Activated gamma-delta T cell treated with anti-CD3 and anti-CD28 coated beads, Interleukin-2, amount 50 U/mL, for 16 hours (primary cell): ENCODE measurements at places on chromosomes 2 and 18.

DNA sequence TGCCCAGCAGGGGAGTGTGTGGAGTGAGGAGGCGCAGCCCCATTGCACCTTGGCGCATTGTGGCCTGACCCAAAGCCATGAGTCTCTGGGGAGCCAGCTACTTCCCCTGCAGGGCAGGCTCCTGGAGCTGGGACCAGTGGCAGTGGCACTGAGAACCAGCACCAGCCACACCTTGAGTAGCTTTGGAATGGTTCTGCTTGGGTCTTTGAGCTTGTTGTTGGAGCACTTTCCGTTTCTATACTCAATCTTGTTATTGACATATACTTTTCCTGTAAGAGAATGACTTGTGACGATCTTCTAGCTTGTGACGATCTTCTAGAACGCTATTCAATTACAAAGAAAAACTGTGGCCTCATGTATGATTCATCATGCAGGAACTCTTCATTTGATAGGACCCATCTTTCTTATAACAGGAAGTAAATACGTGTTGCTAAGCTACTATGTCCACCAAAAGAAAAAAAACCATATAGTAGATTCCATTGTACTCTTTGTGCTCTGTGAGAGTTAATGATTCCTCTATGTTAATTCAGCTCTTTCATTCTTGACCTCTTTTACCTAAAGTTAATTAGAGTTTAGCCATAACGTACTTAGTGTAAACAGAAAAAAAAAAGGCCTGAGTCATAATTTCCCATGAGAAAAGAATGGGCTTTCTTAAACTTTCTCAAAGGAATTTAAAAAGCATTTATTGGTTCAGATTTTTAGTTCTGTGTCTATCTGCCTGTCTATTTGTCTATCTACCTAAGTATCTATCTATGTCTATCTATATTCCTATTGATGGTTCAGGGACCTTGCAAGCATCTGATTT lies 113.1 kb downstream of the GATA6 start:
- DNase-seq = peak; percentile 24

DNA sequence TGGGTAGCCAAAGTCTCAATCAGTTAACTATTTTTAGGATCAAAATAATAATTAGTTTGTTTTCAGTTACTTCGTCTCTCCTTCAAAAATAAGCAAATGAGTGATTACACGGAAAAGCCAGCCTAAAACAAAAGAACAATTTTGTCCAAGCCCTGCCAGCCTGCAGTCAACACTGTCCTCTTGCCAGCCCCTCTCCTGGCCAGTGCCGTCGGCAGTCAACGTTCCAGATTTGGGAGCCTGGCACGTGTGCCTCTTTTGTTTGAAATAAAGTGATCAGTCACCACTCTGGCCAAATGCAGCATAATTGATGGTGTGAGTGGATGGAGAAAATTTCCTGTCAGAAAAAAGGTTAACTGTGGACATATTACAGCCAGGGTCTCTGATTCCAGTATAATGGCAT lies 260.6 kb upstream of the SKOR2 start:
- DNase-seq = no peak

DNA sequence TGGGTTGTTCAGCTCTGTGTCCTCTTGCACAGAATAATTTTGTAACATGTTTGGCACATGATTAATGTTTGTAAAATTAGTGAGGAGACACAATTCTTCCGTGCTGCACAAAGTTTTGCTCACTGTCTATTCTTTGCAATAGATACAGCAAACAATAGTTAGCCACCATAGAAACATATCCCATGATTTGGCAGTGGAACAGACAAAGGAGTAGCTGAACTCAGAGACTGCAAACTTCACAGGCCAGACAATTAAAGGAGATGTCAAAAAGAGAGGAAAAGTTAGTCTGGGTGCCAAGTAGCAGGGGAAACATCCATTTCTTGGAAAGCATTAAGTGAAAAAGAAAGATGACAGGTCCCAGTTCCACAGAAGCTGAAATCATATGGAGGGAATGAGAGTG lies 267.4 kb upstream of the NRXN1 start:
- DNase-seq = no peak

DNA sequence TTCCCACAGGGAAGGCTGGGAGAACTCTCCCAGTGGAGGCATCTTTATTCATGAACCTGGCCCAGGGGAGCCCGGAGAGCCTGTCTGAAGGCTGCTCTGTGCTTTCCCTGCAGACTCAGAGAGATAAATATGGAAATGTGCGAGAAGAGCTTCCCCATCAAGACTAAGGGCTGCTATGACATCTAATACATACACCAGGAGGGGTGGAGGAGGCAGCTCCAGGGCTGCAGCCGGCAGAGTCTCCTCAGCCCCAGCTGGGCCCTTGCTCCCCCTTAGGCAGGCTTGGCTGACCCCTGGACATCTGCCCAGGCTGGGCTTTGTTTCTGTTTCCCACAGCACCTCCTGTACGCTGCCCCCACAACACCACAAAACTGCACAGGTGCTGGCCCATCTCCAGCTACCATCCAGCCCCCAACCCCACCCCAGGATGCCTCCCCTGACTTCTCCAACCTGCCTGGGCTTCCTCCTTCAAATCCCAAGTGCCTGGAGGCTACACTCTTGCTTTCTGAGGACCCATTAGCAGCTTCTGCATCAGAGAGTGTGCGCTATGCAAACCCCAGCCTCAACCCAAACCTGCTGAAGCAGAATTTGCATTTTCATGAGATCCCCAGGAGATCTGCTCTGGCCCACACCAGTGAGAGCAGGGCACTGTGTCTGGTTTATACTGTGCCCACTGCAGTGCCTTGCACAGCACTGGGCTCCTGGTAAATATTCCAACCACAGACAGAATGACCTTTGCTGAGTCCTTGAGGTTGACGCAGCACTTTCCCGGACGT lies 96.8 kb downstream of the VSNL1 start:
- DNase-seq = no peak

- DNase-seq = no peak
These were observed 164.1 kb downstream of the SMAD7 start for GRCh38 chr18:48786455-48787202.

- no peak for DNase-seq
These were observed 5.7 kb downstream of the PARD3B start for GRCh38 chr2:204550751-204551511.

DNA sequence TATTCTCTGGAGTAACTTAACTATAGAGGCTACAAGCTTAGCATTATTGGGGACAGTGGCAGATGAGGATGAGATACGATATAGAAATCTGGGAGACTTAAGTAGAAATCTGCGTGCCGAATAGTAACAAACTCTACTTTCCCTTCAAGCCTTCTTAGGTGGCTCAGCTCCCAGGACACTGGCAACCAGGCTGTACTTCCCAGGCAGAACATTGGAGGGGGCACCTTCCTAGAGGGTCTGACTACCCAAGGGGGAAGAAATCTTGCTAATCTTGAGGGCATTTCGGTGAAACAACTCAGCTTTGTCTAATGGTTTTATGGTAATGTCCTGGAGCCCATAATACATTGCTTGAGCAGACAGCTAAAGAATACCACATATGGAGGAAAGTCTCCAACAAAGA lies 126.2 kb upstream of the DTNA start:
- no peak for DNase-seq

GRCh38 chr2:194205568-194206227 lies 1451.3 kb upstream of the SLC39A10 start:
- DNase-seq = no peak

- no peak for DNase-seq
These were observed 258.8 kb downstream of the PLCL1 start for GRCh38 chr2:198063242-198063641.

DNA sequence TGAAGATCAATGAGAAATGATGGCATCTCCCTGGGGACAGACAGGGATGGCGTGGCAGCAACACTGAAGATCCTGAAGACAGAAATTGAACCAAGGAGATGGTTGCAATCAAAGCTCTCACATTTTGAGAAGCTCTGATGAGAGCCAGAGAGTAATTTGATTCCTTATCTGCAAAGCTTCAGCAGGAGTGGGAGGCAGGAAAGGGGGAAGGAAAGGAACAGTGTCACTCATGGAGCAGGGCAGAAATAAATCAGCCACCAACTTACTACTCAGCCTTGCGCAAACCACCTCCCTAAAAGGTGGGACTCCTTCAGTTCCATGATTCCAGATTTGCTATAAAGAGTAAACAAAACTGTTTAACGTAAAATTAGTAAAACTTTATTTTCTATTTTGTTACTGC lies 119.2 kb downstream of the CACNB4 start:
- no peak for DNase-seq

DNA sequence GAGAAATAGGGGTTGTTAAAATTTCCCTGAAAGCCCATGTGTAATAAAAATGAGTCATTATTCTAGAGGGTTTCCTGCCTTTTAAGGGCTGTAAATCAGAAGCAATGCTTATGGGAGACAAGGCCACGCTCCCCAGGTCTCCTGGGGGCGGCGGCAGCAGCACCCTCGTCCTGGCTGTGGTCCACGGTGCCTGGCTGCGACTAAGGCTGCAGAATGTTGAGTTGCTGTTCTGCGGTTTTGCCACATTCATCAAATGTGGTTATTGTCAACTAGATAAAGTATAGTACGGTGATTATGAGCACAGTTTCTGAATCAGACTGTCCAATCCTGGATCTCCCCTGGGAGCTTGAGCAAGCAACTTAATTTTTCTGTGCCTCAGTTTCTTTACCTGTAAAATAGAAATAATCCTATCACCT lies 11.9 kb upstream of the AGFG1 start:
- peak; percentile 34 for DNase-seq

- no peak for DNase-seq
These were observed 16.2 kb downstream of the DIPK1C start for GRCh38 chr18:74440808-74441427.

- DNase-seq = no peak
These were observed 48.4 kb downstream of the NEMP2 start for GRCh38 chr2:190486037-190486623.

DNA sequence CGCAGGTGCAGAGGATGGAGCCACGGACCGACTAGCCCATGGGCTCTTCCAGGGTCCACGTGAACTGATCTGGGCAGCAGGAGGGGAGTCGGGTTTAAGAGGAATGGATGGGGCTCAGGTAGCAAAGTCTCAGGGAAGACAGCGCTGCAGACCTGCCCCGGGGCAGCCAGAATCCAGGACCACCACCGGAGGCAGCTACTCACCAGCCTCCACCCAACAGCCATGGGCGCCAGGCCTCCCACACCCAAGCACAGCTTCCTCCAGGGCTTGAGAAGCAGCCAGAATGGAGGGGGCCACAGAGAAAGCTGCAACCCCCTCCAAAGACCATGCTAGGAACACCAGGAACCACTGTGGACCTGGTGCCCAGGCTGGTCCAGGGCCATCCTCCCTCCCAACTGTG lies 164.3 kb downstream of the TWIST2 start:
- no peak for DNase-seq

- DNase-seq = no peak
These were observed 44.7 kb downstream of the POMC start for GRCh38 chr2:25123682-25124081.

- no peak for DNase-seq
These were observed 140.1 kb downstream of the MAIP1 start for GRCh38 chr2:200095436-200095835.
